ENCODE measurements at places on chromosomes 3 and 15. TPM values are rescaled to one million over a fixed set of nuclear protein-coding genes. Genes with fewer than 3 reads are reported as not detected.

Gene CHL1
- total RNA-seq, result 1,059 TPM

Gene UBL7
- 30.4 TPM for total RNA-seq

Gene HEXA
- total RNA-seq, result 60.4 TPM

Gene UACA
- total RNA-seq, result 113 TPM

Gene LRRC31
- total RNA-seq, result not detected

Gene SLC24A5
- not detected for total RNA-seq

Gene SCAANT1
- total RNA-seq, result not detected

Gene EHD4
- total RNA-seq, result 1.9 TPM
